Midbrain (tissue), 1 donor: ENCODE measurements at places on chromosomes 1 and 21.

- no peak for DNase-seq
Observed at GRCh38 chr1:203084588-203085527, 954 bp downstream of the MYOG start.

DNA sequence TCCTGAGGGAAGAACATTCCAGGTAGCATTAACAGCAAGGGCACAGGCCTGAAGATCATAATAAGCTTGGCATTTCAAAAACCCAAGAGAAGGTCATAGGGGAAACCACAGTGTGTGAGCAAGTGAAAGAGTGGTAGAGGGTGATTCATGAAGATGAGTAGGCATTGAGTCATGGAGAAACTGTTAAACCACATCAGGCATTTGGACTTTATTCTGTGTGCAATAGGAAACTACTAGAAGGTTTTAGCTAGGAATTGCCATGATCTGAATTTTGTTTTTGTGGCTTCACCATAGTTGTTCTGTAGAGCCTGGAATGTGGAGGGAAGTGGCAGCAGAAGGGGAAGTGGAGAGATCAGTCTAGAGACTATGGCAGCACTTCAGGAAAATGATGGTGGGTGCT, 359.0 kb upstream of the PTBP2 start:
- no peak for DNase-seq

GRCh38 chr1:226569879-226570547, 21.4 kb downstream of the STUM start:
- no peak for DNase-seq

DNA sequence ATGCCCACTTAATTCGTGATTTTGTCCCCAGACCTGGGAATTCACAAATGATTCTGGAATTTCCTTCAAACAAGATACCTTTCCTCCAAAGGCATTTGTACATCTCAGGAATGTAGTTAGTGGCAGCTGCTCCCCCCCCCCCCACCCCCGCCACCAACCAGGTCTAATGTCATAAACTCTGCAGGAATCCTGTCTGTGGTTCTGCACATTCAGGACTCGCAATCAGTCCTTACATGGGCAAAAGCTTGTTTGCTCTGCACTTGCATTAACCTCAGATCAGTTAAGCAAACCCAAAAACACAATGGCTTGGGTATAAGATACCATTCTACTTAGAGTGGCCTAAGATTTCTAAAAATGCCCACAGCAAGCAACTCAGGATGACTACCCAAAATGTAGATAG, 143.8 kb downstream of the TGFB2 start:
- no peak for DNase-seq

DNA sequence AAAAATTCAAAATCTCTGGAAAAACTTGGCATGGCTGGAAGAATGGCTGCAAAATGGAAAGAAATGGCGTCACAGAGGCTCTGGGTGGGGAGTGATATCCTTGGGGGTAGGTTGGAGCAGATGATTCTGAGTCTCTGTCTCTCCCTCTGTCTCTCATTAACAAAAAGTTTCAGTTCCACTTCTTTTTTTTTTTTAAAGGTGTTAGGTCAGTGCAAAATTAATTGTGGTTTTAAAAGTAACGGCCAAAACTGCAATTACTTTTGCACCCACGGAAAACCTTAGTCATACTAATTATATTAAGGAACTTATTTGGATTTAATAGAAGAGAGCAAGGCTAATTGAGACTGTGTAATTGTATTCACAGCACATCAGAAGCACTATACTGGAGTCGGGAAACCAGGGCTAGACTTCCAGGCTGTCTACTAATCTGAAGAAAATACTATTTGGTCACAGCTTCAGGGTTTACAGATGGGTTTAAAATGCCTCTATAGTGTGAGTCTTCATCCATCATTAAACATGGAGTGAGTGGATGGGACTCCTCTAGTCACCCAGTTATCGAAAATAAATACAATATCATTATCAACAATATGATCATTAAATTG, 289.1 kb upstream of the PLD5 start:
- no peak for DNase-seq
